ENCODE measurements at places on chromosomes 3 and 15. TPM values are rescaled to one million over a fixed set of nuclear protein-coding genes. Genes with fewer than 3 reads are reported as not detected.

DNA sequence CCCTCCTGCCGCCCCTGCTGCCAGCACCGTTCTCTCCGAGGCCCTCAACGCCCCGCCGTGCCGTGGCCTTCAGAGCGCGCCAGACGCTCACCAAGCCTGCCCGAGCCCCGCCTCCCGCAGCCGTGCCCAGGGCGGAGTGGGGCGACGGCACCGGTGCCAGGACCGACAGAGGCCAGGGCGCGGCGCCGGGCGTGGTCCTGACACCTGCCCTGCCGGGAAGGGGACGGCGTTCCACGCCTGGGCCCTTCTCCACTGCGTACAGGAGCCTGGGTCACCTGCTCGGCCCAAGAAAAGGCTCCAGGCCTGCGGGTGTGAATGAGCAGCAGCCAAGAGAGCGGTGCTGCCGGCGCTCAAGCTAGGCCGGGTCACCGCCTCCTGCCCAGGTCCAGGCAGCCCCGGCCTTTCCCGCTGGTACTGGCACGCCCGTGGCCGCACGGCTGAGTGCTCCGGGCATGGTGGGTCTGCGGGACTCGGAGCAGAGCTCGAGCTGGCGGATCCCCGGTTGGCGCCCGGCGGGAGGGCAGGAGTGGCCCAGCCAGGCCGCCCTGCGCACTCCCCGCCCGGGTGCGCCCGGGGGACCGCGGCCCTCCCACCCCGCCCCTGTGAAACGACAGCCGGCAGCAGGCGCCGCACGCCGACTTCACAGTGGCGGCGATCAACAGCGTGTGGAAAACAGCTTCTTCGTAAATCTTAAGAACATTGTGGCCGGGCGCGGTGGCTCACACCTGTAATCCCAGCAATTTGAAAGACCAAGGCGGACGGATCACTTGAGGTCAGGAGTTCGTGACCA, 4.2 kb downstream of the OCA2 start:
- H3K27ac ChIP-seq: no peak overlapping the region
- DNase-seq: peak; percentile 13
- peaks cover 37% of the 10 kb centered on the region for H3K27me3 ChIP-seq
- peak overlapping the region; percentile 63 for H3K4me3 ChIP-seq
- H3K4me1 ChIP-seq: peaks cover 41% of the 10 kb centered on the region

- H3K27ac ChIP-seq: no peak overlapping the region
- H3K4me3 ChIP-seq: no peak overlapping the region
- no peaks in the 10 kb centered on the region for H3K36me3 ChIP-seq
- peaks cover 56% of the 10 kb centered on the region for H3K4me1 ChIP-seq
- no peak for DNase-seq
- H3K27me3 ChIP-seq: no peaks in the 10 kb centered on the region
Measured at GRCh38 chr3:67648701-67649100, 5.7 kb downstream of the SUCLG2 start.

- no peak for DNase-seq
- no peaks in the 10 kb centered on the region for H3K27me3 ChIP-seq
- H3K4me3 ChIP-seq: no peak overlapping the region
Measured at GRCh38 chr3:46954178-46954577, 22.4 kb downstream of the CCDC12 start.

- no peaks in the 10 kb centered on the region for H3K27me3 ChIP-seq
- H3K36me3 ChIP-seq: no peaks in the 10 kb centered on the region
- no peaks in the 10 kb centered on the region for H3K4me1 ChIP-seq
- H3K27ac ChIP-seq: no peak overlapping the region
- no peak for DNase-seq
- no peak overlapping the region for H3K4me3 ChIP-seq
Measured at GRCh38 chr3:38588995-38589937, 60.2 kb downstream of the SCN5A start.

- H3K4me1 ChIP-seq: peaks cover 10% of the 10 kb centered on the region
- no peak overlapping the region for H3K27ac ChIP-seq
- H3K4me3 ChIP-seq: no peak overlapping the region
- DNase-seq: no peak
- no peaks in the 10 kb centered on the region for H3K36me3 ChIP-seq
- H3K27me3 ChIP-seq: no peaks in the 10 kb centered on the region
Measured at GRCh38 chr15:74488776-74489175, 27.8 kb upstream of the UBL7 start.

- DNase-seq: peak; percentile 89
- H3K4me3 ChIP-seq: peak overlapping the region; percentile 3
- H3K27me3 ChIP-seq: no peaks in the 10 kb centered on the region
- H3K4me1 ChIP-seq: peaks cover 63% of the 10 kb centered on the region
- H3K27ac ChIP-seq: peak overlapping the region; percentile 97
- H3K36me3 ChIP-seq: no peaks in the 10 kb centered on the region
Measured at GRCh38 chr15:41934843-41935242, 37.5 kb downstream of the EHD4 start.

- H3K27me3 ChIP-seq: no peaks in the 10 kb centered on the region
- H3K36me3 ChIP-seq: no peaks in the 10 kb centered on the region
- no peaks in the 10 kb centered on the region for H3K4me1 ChIP-seq
- no peak for DNase-seq
- no peak overlapping the region for H3K27ac ChIP-seq
Measured at GRCh38 chr3:191809326-191809949, 348.5 kb downstream of the PYDC2 start.

DNA sequence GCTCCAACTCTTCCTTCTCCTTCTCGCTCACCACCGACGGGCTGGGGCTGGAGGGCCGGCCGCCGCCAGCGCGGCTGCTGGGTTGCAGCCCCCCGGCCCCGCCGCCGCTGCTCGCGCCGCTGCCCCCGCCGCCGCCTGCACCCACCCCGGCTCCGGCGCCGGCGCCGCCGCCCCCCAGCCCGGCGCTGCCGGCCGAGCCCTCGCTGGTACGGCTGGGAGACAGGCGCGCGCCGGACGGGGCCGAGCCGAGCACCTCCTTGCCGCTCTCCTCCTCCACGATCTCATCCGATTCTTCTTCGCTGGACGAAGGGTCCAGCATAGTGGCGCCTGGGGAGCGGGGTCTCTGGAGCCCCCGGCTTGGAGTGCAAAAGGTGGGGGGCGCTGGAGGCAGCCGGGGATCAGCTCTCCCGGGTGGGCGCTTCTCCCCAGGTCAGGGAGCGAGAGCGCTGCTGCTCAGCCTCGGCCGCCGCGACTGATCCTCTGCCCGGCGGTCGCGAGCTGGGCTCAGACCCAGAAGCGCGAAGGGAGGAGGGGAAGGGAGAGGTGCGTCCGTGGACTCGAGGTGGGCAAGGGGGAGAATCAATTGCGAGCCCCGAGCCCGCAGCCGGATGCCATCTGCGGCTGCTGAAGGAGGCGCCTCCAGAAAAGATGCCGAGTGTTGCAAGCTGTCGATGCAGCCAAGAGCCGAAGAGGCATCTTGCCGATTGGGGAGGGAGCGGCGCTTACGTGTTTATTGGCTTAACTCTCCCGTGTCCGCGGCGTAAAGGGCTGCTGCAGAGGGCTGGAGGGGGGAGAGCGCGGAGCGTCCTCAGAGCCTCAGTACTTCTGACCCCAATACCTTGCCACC, at the start of gene CADPS:
CADPS (minus strand) TSS at position 706 of the 847 bp plus-strand sequence; CDS start at position 319, 387 bp downstream.
- H3K27me3 ChIP-seq: peaks cover 4% of the 10 kb centered on the region
- no peaks in the 10 kb centered on the region for H3K36me3 ChIP-seq
- DNase-seq: no peak
- H3K4me1 ChIP-seq: no peaks in the 10 kb centered on the region
- no peak within 1 kb of the TSS for H3K4me3 ChIP-seq
- H3K27ac ChIP-seq: no peak within 1 kb of the TSS

TMEM266 gene
- not detected for total RNA-seq

LXN gene
- 7.7 TPM for total RNA-seq

NRG4 gene
- not detected for total RNA-seq

CRABP1 gene
- total RNA-seq: not detected

ST6GAL1 gene
- 232 TPM for total RNA-seq

EXD1 gene
- not detected for total RNA-seq

Measured in CD4-positive, alpha-beta memory T cell (primary cell).